ENCODE measurements at places on chromosomes 2 and 18. TPM values are rescaled to one million over a fixed set of nuclear protein-coding genes. Genes with fewer than 3 reads are reported as not detected.

- H3K4me3 ChIP-seq = no peak overlapping the region
- H3K4me1 ChIP-seq = peaks cover 24% of the 10 kb centered on the region
- no peak for DNase-seq
- H3K27me3 ChIP-seq = no peaks in the 10 kb centered on the region
- H3K27ac ChIP-seq = no peak overlapping the region
- no peaks in the 10 kb centered on the region for H3K36me3 ChIP-seq
These were observed 60.8 kb downstream of the HS1BP3 start for GRCh38 chr2:20589975-20590703.

DNA sequence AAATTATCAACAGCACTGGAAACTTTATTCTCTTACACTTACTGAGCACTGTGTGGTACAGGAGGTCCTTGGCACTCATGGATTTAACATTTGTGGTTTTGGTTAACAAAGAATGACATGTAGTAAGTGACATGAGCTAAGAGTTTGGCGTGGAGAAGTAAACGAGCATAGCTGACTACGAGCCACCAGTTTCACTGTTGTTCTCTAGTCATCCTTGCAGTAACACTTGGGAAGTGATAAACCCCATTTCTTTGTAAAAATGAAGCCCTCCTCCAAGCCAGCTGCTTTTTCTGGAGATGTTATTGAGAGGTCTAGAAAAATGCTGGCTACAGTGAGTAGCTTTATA, 32.7 kb downstream of the QPCT start:
- H3K4me1 ChIP-seq = no peaks in the 10 kb centered on the region
- no peak overlapping the region for H3K27ac ChIP-seq
- H3K4me3 ChIP-seq = no peak overlapping the region
- no peaks in the 10 kb centered on the region for H3K36me3 ChIP-seq
- DNase-seq = no peak
- H3K27me3 ChIP-seq = no peaks in the 10 kb centered on the region

DNA sequence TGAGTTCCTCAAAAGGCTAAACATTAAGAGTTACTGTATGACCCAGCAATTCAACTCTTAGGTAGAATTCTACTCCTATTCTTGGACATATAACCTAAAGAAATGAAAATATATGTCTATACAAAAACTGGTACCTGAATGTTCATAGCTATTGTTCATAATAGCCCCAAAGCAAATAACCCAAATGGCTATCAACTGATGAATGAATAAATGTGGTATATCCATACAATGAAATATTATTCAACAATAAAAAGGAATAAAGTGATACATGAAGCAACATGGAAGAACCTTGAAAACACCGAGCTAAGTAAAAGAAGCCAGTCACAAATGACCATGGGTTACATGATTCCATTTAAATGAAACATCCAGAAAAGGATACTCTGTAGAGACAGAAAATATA, 114.6 kb downstream of the BAZ2B start:
- no peaks in the 10 kb centered on the region for H3K4me1 ChIP-seq
- no peak overlapping the region for H3K4me3 ChIP-seq
- no peaks in the 10 kb centered on the region for H3K36me3 ChIP-seq
- H3K27ac ChIP-seq = no peak overlapping the region

GRCh38 chr2:64295326-64296139, 151.3 kb upstream of the PELI1 start:
- H3K4me3 ChIP-seq = no peak overlapping the region
- H3K27me3 ChIP-seq = no peaks in the 10 kb centered on the region
- no peak overlapping the region for H3K27ac ChIP-seq
- H3K36me3 ChIP-seq = no peaks in the 10 kb centered on the region
- H3K4me1 ChIP-seq = no peaks in the 10 kb centered on the region
- no peak for DNase-seq

- no peaks in the 10 kb centered on the region for H3K27me3 ChIP-seq
- no peak overlapping the region for H3K4me3 ChIP-seq
These were observed 1603.8 kb upstream of the ZEB2 start for GRCh38 chr2:146123714-146124113.

Gene DNAJC5G
- total RNA-seq = 37.4 TPM

Gene RNU2-63P
- not detected for total RNA-seq

Gene KCNJ13
- total RNA-seq = 2.8 TPM

Gene AKAIN1
- total RNA-seq = not detected

Gene POTEC
- total RNA-seq = 70.2 TPM

Gene CBLN2
- 1.1 TPM for total RNA-seq

Data from testis (tissue), 5 donors.